ENCODE measurements at places on chromosomes 13 and 19.

- no peak for DNase-seq
Observed at GRCh38 chr19:6047256-6047655, 63.0 kb downstream of the RFX2 start.

DNA sequence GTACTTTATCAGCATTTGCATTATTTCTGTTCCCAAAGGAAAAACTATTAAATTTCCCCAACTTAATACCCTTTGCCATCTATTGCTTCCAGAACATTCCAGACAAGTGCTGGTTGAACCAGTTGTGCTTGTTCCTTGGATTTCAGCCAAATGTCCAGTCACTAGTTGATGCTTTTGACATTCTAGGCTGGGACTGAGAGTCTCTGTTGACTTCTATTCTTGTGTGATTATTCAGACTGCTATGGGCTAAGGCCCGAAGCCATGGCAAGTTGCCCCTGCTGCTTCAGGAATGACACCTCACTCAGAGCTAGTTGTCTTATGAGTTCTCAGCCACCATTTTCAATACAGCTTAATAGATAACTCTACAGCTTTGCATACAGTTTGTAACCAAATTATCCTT lies 458.1 kb upstream of the ARGLU1 start:
- no peak for DNase-seq

DNA sequence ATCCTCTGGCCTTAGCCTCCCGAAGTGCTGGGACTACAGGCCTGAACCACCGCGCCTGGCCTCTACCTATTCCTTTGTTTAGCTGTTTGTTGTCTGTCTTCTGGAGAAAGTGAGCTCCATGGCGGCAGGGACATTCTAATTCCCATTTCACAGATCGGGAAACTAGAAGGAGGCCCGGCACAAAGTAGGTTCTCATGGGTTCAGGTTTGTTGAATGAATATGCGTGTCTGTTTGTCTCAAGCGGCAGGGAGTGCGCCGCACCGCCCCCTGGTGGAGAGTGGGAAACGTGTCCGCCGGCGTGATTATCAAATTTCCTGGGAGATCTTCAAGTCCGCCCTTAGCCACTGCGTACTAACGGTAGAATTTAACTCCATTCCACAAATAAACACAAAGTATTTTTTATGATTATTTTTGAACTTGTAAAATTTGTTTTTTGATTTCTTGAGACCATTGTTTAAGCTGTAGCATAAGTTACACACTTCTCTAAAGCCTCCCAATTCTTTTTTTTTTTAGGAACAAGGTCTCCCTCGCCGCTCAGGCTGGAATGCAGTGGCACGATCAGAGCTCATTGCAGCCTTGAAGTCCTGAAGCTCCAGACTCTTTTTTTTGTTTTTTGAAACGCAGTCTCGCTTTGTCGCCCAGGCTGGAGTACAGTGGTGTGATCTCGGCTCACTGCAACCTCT lies 8.9 kb upstream of the CCDC9 start:
- DNase-seq = no peak

- no peak for DNase-seq
Observed at GRCh38 chr19:19064098-19064722, 416 bp downstream of the SLC25A42 start.

GRCh38 chr13:111973186-111973585 lies 93.8 kb upstream of the SOX1 start:
- no peak for DNase-seq

- no peak for DNase-seq
Observed at GRCh38 chr19:35783469-35784434, 8.4 kb downstream of the ARHGAP33 start.

DNA sequence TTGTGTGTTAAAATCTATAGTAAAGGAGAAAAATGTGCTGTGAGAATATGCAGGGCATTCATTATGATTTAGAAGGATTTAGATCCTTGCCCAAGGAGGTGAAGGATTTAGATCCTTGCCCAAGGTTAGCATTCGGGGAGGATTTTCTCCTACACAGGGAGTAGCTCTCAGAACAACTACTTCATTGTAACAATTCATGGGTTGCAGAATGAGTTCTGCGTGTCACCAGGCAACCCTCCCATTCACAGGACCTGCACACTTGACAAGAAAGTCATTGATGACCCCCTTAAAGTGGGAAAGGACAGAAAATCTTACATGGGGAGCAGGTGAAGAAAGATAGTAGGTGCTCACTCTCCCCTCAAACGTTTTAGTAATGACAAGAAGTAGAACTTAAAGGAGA lies 167.1 kb upstream of the MAB21L1 start:
- DNase-seq = no peak

GRCh38 chr19:50518091-50519005 lies 4.6 kb upstream of the ASPDH start:
- no peak for DNase-seq

DNA sequence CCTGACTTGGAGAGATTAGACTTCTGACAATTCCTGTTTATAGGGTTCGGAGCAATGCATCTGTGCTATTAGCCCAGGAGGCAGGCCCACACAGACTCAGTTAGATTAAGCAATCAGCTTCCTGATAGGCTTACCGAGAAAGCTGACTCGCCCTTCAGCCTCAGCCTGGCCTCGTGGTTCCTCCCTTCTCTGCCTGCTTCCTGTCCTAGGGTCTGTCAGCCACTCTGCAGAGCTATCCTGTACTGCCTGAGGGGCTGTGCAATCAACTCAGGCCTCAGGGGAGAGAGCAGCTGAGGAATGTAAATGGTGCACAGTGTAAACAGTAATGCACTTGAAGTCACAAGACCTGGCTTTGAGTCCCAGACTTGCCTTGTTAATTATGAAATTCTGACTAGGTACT lies 30.7 kb downstream of the HTR2A start:
- no peak for DNase-seq

DNA sequence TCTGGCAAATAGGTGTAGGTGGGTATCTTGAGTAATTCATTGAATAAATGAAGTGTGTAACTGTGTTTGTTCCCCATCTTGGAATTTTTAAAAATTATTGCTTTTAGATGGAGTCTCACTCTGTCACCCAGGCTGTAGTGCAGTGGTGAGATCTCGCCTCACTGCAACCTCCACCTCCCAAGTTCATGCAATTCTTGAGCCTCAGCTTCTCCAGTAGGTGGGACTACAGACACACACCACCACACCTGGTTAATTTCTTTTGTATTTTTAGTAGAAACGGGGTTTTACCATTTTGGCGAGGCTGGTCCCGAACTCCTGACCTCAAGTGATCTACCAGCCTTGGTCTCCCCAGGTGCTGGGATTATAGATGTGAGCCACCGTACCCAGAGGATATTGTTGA lies 7.9 kb upstream of the CYP2A6 start:
- DNase-seq = no peak

- no peak for DNase-seq
Observed at GRCh38 chr13:66410314-66410713, 819.8 kb downstream of the PCDH9 start.

DNA sequence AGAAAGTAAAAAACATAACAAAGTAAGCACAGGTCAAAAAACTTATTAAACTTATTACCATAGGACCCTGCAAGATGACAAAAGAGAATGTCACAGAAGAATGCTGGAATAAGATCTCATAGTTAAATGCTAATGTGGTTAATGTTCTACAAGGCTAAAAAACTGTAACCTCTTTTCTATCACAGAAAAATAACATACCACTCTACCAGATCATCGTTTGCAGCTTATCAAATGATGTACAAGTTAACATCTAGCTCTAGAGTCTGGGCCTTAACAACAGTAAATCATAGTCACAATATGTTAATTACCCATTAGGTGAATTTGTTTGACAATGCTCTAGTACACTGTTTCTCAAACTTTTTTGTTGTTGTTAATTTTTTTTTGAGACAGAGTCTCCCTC lies 53.0 kb downstream of the NUFIP1 start:
- DNase-seq = no peak

DNA sequence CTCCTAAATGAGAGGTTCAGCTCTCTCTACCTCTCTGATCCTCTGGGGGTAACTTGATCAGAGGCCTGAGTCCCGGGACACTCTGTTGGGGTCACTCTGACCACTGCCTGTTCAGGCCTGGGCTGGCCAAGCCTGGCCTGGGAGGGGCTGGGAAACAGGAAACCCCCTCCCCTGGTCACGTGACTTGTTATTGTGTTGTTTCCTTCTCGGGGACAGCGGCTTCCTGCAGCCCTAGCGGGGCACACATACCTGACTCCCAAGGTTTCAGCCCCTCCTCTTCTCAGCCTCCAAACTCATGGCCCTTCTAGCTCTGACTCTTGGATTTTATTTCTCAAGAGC lies at the start of gene USHBP1:
Gene USHBP1 (minus strand): TSS at position 105 of the 339 bp plus-strand sequence. CDS start 446 bp downstream, outside the sequence.
- no peak for DNase-seq

DNA sequence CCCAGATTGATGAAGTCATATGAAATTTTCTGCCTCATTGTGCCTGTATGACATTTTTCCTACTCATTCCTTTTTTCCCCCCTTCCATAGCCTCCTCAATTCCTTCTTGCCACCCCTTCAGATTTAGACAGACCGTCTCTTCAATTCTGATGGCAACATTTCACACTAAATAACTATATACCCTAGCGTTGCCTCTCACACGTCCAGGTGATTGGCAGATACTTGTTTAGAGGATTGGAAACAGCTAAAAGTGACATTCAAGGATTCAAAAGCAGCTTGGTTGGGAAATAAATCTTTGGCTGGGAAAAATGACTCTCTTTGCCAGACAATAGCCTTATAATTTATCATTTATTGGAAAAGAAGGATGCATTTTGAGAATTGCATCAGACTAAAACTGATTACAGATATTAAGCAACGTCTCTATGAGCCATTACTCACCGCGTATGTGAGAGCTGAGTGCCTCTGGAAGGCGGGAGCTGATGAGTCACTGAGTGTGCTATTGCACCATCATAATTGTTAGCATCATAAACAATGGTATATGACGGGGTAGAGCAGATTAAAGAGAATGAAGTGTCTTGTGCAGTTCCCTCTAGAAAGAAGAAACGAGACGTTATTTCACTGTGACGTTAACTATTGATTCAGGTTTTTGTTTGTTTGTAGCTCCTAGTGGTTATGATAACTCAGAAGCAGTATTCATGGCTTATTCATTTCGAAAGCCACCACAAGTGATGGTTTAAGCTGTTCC lies 61.1 kb upstream of the FAM216B start:
- peak; percentile 60 for DNase-seq

DNA sequence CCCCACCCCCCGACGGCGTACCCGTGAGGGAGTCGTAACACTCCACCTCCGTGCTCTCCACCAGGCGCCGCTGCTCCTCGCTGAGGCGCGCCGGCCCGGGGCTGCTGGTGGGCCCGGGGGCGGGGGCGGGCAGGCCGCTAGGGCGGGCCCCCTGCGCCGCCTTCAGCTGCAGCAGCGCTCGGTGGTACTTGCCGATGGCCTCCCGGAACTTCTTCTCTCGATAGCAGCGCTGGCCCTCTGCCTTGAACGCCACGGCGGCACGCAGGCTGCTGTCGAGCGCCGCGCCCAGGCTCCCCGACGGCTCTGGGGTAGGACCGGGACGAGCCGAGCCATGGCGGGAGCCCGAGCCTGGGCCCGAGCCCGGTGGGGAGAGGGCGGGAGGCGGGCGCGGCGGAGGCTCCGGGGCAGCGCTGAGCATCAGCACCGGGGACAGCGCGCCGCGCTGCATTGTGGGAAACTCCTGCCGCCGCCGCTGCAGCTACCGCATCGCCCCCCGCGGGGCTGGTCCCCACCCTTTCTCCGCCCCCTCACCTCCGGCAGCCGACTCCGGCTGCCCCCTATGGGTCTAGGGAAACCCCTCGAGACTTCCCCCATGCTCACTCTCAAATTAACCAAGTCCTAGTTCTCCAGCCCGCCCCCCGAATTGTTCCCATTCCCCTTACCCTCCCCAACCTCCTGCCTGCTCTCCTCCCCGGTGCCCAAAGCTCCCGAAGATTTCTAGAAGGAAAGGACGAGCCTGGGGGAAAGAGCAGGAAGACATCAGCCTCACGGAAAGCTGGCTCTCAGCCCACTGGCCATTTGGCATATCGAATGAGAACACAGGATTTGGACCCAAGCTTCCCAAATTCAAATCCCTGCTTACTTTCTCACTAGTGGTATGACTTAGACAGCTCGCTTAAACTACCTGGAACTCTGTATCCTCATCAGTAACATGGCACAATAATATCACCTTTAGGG lies at the start of gene TTC9B:
Gene TTC9B (minus strand): TSS at position 451 of the 957 bp plus-strand sequence. CDS start 3 bp downstream, at position 448.
- DNase-seq = no peak

DNA sequence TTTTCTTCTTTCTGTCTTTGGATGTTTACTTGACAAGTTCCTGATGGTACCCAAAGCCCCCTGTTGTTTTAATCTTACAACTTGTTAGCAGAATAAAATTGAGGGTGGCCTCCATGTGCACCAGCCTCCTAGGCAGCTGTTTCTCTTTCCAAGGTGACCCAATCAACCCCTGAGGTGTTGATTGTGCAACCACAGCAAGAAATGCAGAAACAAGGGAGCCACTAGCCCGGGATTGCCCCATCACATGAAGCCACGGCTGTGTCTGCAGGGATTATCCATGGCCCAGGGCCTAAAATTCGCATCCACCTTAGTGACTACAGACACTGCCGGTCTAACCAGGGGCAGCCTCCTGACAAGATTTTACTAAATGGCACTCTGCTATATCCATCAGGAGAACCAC lies 14.4 kb downstream of the CEACAM4 start:
- DNase-seq = no peak

GRCh38 chr19:32227561-32228165 lies 117.7 kb upstream of the ZNF507 start:
- DNase-seq = no peak

- DNase-seq = no peak
Observed at GRCh38 chr13:112003941-112004340, 63.0 kb upstream of the SOX1 start.

DNA sequence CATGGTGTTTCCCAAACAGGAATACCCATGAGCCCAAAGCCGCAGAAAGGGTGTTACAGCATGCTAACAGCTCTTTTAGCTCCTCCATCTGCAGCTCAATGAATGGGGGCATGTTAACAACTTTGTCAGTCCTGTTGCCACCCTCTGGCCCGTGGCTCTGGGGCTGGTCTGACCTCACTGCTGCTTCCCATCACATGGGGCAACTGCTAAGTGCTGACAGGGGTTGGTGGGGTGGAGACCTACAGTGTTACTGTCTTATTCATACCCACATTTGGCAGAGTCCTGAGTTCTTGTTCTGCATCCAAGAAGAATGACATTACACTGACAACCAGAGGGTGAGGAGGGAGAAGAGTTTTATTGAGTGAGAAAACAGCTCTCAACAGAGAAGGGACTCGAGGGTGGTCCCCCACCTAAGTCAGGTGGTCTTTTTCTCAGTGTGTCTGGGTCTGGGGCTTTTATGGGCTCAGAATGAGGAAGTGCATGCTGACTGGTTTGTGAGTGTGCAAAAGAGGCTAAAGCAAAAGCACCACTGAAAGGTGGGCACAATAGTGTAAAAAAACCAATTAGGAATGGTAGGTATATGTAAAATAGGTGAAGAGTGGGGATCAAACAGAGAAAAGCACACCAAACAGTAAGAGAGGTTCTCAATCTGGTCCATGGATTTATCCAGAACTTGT lies 1952.0 kb upstream of the PCDH20 start:
- no peak for DNase-seq
